ENCODE measurements at places on chromosomes 7 and 10. TPM values are rescaled to one million over a fixed set of nuclear protein-coding genes. Genes with fewer than 3 reads are reported as not detected.

OR2F2 gene
- not detected for total RNA-seq

LANCL2 gene
- total RNA-seq: 17.0 TPM

CYP26C1 gene
- 0.06 TPM for total RNA-seq

VGF gene
- total RNA-seq: not detected

ZNF518A gene
- total RNA-seq: 10.2 TPM

LRRC61 gene
- total RNA-seq: not detected

GCK gene
- 0.25 TPM for total RNA-seq

TMEM236 gene
- total RNA-seq: 0.06 TPM

GPR85 gene
- total RNA-seq: 2.1 TPM

SNX13 gene
- 43.0 TPM for total RNA-seq

DDC gene
- not detected for total RNA-seq

TRPV6 gene
- total RNA-seq: under 0.01 TPM

AQP1 gene
- total RNA-seq: 127 TPM

NKX1-2 gene
- total RNA-seq: not detected

LRRD1 gene
- total RNA-seq: 0.12 TPM

CHRM2 gene
- total RNA-seq: 0.31 TPM

VWDE gene
- total RNA-seq: not detected

Measured in aortic smooth muscle cell (primary cell).